ENCODE measurements at places on chromosomes 16 and 17.

GRCh38 chr17:20781260-20781659, 201.7 kb downstream of the CDRT15L2 start:
- DNase-seq = no peak

GRCh38 chr17:29827179-29827578, 102.8 kb downstream of the SSH2 start:
- no peak for DNase-seq

- DNase-seq = no peak
These were observed 18.1 kb downstream of the DNASE1 start for GRCh38 chr16:3672571-3673041.

DNA sequence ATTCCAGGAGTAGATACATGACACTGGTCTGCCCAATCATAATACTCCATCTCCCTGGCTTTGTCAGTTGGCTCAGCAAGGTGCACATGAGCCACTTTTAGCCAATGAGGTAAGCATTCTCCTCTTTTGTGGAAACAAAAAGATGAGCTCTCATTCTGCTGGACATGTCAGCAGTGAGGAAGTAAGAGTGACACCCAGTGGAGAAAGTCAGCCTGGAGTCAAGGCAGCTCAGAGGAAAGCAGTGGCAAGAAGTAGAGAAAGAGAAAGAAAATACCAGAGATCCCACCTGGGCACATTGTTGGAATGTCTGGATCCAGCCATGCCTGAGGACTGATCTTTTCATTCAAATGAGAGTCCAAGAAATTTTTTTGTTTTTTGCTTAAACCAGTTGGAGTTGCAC, 496.9 kb upstream of the C16orf82 start:
- no peak for DNase-seq

- no peak for DNase-seq
These were observed 14.6 kb downstream of the PDK2 start for GRCh38 chr17:50109785-50110184.
